ENCODE measurements at places on chromosomes 7 and 10.

- DNase-seq, result no peak
Measured at GRCh38 chr7:66236713-66237303, 31.7 kb downstream of the TPST1 start.

- peak; percentile 28 for DNase-seq
Measured at GRCh38 chr7:137992550-137993394, 9.1 kb downstream of the CREB3L2 start.

GRCh38 chr7:75995052-75995471, 667 bp upstream of the TMEM120A start:
- no peak for DNase-seq

DNA sequence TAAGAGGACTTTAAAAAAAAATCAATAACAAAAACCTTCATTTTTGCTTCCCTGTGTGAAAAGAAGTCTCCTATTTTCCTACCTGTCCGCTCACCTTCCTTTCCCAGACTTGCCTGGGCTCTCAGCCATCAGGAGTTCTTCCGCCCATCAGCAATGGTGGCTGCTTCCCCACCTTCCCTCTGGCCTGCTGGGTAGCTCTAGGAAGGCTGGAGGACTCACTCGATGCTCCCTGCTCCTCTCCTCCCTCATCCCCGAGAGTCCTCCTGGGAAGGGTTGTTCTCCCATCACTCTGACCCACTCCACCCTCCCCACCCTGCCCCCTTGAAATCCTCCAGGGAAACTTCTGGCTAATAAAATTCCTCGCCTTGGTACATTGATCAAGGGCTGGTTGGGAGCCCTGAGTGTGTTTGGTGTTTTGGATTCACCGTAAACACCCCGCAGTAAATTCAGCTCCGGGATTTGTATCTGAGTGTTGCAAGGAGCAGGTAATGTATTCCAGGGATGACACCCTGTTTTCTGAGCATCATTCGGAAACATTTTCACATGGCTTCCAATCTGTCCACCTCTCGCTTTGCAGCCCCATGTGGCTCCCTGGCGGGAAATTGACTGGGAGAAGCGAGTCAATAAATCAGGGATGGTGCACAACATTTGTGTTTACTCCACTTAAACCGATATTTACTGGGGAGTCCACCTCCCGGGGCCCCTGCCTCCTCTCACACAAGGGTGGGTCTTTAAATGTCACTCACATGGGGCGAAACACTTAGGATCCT, 126.4 kb upstream of the SDK1 start:
- DNase-seq, result no peak

DNA sequence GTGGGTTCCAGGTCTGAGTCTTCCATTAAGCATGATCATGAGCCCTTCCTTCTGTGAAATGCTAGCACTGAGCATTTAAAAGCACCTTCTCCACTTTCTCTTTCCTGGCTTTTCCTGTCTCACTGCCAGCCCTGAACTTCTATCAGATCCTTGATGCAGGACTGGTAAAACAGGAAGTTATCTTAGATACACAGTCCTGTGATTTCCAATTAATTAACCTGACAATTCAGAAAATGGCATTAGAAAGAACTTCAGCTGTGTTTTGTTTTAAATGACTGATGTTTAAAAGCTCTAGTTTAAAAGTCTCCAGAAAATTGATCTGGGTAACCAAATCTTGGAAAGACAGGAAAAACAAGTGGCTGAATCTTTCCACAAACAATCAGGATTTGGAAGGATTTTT, 79.0 kb upstream of the MACROH2A2 start:
- DNase-seq, result no peak

DNA sequence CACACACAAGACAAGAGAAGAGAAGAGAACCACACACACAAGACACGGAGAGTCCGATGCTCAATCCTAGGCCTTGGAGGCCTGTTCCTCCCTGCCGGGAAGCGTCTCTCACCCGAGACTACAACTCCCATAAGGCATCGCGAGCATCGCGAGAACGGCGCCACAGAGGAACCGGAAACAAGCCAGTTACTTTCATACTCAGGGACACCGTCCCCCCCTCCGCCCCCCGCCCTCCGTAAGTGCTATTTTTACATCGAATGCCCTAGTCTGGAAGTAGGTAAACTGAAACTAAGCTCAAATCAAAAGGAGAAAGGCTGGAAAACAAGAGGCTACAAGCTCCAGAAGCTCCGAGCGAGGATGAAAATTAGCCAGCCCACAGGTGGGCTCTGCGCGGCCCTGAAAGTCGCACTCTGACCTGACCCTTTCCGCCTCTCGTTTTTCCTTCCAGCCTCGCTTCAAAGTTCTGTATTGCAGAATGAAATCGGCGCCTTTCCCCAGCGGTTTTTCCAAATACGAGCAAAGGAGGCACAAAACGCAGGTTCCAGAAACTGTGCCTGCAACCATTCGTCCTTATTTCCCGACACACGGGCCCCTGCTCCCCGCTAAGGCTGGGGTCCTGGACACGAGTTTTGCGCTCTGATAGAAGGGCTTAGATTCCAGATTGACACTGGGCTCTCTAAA, 11.5 kb upstream of the DNAJC12 start:
- peak; percentile 95 for DNase-seq

Data from lung (tissue), 17 donors.